Right renal pelvis (tissue), 4 donors: ENCODE measurements at places on chromosomes 6 and 20. TPM values are rescaled to one million over a fixed set of nuclear protein-coding genes. Genes with fewer than 3 reads are reported as not detected.

DNA sequence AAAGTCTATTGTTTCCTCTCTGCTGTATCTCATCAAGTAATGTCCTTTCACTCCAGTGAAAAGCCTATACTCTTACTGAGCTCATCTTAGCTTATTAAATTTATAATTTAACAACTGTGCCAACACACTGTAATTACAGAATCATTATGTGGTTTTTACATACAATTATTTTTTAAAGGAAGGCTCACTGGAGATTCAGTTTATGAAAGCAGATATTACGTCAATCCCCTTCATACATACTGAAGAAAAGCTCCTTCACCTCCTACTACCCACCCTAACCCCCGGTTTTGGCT is 28.1 kb downstream of the ARHGAP18 start:
- no peak for DNase-seq

GRCh38 chr6:12636336-12636735 is 80.2 kb upstream of the PHACTR1 start:
- no peak for DNase-seq

GRCh38 chr6:35166520-35166919 is 25.4 kb upstream of the TCP11 start:
- no peak for DNase-seq

DNA sequence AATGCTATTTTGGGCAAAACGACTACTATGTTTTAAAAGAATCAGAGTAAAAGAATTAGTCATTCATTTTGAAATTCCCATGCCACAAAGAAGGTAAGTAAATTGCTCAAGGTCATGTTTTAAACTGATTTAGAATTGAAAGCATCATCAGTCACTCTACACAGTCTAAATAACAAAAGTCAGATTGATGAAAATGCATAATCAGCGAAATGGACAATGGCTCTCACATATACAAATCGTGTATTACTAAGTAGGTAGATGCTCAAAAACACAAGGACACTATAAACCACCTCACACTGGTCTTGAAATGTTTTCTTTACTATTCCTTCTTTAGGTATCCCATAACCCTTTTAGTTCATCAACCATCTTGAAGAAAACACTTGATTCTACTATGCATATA is 135.4 kb downstream of the OPN5 start:
- DNase-seq, result no peak

DNA sequence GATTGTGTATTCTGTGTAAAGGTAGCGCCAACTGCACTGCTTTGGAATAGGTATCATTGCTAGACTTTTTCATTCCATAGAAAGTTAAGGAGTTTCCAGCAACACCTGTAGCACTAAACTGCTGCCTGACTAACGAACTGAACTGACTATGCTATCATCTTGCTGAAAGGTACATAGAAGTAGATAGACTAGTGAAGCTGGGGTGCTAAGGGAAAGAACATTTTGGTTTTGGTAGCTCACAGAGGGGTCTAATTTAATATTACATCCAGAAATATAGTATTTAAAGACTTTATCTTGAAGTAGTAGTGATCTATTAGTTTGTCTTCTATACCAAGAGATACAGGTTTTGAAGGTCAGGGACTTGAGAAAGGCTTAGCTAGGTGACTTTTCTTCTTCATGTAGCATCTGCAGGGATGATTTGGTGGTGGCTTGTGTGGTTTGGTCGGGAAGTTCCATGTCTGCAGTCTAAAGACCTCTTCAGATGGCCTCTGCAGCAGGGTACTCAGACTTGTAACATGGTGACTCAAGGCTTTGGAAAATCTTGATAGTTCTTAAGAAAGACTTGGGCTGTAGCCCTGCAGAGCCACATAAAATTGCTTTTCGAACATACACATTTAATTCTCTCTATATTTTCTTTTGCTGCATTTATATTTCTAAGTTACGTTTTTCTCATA is 10.2 kb downstream of the SENP6 start:
- no peak for DNase-seq

Gene SLC12A5
- polyA plus RNA-seq, result 2.3 TPM

DNA sequence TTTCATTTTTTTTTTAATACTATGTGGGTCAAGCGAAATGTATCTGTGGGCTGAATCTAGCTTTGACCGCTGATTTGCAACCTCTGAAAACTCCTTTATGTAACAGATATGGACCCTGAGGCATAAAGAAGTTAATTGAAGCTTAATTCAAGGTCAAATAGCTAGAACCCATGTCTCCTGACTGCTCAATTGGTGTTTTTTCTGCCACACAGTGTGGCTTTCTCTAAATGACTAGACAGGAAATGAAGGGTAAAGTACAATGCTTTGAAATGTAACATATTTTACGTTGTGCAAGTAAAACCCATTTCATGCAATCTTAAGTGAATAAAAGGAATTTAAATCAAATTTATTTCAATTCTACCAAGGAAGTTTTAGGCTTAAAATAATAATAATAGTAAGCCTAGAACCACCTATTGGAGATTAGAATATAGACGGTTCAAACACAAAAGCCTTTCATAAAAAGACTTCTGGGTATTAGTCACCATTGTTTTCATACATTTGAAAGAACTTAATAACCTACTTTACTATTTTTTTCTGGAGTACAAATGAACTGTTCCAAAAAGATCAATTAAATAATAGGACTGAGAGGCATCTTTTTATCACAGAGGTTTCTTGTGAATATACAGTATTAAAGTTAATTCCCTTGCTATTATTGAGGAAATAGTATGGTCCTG is 279.8 kb downstream of the EPHA7 start:
- no peak for DNase-seq

Gene ARMC12
- polyA plus RNA-seq, result 1.1 TPM

DNA sequence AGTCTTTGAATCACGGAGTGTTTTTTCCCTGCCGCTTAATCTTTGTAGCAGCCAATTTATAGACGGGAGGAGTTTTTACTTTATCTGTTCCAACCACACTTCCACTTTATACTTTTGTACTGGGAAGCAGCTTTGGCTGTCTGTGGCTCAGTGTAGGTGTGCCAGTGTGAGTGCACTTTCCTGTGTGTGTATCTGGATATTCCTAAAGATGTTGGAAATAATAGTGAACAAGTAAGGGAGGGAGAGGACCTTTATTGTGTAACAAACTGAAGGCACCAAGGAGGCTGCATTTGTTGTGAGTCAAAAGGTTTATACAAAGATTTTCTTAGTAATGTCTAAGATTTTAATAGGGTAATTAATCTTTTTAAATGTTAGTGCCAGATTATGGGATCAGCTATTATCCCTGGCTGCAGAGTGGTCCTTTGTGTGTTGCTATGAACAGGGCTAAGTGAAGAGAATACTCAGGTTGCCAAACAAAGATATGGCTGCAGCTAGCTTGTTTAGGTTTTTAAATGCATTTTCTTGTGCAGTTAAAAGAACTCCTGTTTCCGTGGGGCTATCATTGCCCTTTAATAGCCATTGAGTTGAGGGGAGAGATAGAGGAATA is 226.3 kb downstream of the RNF144B start:
- no peak for DNase-seq

DNA sequence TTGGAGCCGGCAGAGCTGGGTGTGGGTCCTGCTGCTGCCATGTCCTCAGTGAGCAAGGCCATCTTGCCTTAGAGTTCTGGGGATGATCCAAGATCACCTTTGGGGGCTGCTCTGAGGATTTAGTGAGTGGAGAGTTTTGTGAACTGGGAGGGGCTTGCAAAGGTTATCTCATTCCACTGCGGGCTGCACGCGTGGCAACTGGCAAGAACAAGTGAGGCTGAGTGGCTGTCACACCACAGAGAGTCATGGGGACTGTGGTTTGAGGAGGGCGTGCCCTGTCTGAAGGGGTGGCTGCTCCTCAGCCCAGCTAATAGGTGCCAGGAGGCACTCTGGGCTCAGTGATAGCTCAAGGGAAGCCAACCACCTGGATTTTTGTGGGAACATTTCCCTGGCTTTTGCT is 37.6 kb downstream of the TTLL9 start:
- DNase-seq, result no peak

GRCh38 chr6:81787313-81788068 is 35.0 kb upstream of the TENT5A start:
- DNase-seq, result no peak

Gene B3GAT2
- polyA plus RNA-seq, result 1.6 TPM

Gene PTPRT
- polyA plus RNA-seq, result 1.0 TPM

- no peak for DNase-seq
These were observed 101.0 kb upstream of the CHD6 start for GRCh38 chr20:41719151-41719550.

- DNase-seq, result no peak
These were observed 197.8 kb downstream of the OGFRL1 start for GRCh38 chr6:71486461-71486860.

DNA sequence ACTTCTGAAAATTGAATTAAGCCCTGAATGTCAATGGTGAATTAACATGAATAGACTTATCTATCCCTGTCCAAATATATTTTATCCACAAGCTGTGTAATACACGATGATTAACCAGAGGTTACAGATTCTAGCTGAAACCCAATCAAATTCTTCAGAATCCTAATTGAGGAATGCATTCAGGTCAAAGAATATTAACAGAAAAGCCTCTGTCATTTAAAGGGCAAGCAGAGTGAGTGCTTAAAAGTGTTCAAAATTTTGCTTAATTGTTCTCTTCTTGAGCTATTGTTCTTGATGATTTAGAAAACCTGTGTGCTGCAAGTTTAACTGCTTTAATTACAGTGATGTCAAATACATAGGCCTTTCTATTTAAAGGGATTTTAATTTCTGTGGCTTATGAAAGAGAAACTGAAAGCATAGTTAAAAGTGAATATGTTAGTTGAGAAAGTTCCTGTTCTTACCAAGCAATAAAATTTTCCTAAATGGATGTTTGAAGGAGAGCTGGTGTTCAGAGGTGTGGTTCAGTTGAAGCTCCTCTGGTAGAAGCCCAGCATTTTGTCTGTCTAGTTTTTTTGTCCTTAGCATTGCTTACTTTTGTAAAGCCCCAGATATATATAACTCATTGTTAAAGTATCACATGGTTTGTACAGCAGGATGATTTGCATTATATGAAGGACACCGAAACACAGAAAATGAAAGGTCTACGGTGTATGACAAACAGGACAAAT is 466.3 kb upstream of the PLCB4 start:
- no peak for DNase-seq

- no peak for DNase-seq
These were observed 16.4 kb upstream of the PKIG start for GRCh38 chr20:44566018-44566417.

- no peak for DNase-seq
These were observed 16.5 kb upstream of the AAR2 start for GRCh38 chr20:36219671-36220220.
